KG1 (cell line): ENCODE measurements at places on chromosomes 12 and 14.

GRCh38 chr12:66956300-66956699, 277.4 kb upstream of the GRIP1 start:
- DNase-seq, result no peak

- no peak for DNase-seq
These were observed 278.3 kb downstream of the DPF3 start for GRCh38 chr14:72615451-72616121.

DNA sequence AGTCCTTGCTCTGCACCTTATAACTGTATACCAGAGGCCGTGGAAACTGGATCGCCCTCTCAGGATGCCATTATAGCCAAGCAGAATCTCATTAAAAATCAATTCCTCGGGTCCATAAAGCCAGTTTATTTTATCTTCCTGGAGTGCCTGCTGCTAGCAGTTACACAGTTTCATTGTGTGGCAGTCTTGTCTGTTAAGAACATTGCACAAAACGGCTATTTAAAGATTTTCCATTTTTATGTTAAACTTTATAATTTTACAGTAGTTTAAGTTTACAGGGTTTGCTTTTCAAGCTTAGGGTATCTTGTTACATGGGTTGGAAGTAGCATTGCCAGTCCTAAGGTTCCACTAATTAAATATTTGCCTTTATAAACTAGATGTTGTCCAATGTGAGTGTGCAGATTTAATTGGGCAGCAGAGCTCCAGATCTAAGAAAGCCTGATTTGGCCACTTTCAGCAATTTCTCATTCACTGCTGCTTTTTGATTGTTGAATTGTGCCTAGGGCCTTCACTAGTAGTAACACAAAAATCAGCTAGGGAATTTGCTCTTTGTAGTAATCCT, 17.0 kb downstream of the TMEM30B start:
- DNase-seq, result no peak

GRCh38 chr14:102805941-102806340, 28.7 kb downstream of the TRAF3 start:
- no peak for DNase-seq

GRCh38 chr12:72010356-72010755, 71.7 kb downstream of the TPH2 start:
- DNase-seq, result no peak

- DNase-seq, result no peak
These were observed 34.5 kb upstream of the NFYB start for GRCh38 chr12:104172570-104172947.

DNA sequence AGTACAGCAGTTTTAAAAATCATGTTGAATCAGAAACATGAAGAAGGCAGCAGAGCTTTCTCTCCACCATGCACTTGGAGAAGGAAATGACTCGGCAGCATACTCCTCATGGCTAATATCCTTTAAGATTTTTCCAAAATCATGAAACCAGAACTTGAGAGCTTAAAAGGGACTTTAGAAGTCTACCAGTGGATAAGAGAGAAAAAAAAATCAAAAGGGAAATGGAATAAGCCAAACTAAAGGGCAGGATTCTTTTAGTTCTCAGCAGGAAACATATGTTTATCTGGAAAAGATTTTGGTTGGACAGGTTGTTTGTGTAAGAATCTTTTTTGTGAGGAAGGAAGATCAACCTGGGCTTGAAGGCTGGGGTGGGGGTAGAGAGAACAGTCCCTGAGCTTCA, 111.8 kb downstream of the PRKCH start:
- no peak for DNase-seq

GRCh38 chr12:69106482-69107118, 132.8 kb upstream of the CPSF6 start:
- no peak for DNase-seq

GRCh38 chr14:56092763-56093162, 25.4 kb upstream of the PELI2 start:
- no peak for DNase-seq

DNA sequence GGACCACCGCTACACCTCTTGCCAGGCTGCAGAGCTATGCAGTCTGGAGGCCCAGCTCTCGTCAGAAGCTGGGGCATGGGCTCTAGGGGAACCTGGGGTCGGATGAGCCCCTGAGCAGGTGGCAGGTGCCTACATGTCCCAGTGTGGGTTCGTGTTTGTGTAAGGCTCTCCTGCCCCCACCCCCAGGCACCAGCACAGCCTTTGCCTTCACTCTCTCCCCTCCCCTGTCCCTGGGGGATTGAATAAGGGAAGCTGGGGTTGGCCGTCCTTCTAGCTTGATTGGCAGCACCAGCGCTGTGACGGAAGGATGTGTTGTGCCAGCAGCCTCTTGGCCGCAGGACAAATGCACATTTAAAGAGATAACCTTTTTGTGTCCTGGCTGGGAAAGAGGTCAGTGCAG, 34.8 kb upstream of the TSPAN9 start:
- no peak for DNase-seq

DNA sequence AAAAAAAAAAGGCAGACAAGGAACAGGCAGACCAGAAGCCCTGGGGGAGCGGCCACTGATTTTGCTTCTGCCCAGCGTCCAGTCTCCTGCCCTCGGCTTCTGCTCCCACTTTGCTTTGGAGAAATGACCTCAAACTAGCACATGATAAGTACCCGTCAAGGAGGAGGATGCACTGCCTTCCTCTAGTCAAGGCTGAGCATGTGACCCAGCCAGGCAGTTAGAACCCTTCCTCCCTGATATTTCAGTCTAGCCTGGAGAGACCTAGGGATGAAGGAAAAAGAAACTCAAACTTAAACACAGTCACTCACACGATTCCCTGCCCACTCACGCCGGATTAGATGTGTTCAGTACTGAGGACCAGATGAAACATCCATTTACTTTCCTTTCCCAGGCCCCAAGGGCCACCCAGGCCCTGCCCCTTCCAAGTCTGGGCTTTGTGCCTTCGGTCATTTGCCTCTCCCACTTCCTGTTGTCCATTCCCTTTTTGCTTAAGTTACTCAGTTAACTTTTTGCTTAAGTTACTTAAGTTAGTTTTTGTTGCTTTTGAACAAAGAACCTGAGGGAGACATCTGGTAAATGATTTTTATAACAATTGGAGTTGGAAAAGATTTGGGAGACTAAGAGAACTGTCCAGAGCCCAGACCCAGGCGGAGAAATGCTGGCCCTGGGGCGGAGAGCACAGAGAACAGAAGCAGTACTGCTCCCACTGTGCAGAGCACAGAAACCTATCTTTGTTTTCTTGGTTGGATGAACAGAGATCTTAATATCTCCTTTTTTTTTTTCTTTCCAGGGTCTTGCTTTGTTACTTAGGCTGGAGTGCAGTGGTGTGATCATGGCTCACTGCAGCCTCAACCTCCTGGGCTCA, 23.0 kb upstream of the TTC7B start:
- DNase-seq, result no peak

DNA sequence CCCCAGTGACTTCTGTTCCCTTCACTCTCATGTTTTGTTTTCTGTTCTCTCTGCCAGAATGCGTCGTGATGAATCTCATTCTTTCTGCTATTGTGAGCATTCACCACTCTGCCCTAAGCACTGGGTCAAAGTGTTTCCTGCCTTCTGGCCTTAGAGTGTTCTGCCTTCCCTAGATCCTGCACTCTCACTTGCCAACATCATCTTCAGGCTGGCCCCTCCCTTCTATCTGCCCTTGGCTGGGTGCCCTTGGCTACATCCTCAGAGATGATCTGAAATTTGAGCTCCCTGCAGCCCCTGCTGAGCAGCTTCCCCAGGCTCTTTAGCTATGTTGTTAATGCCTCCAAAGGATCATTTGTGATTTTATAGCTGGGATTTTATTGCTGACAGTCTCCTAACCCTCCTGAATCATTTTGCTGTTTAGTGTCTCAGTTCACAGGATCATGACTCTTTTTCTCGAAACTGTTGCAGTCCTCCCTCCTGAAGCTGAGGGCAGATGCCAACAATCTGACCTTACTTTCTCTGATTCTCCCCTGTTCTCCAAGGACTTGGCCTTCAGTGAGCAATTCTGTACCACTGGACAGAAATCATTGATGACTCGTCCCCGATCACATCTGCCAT, 4.5 kb downstream of the DHRS2 start:
- no peak for DNase-seq

DNA sequence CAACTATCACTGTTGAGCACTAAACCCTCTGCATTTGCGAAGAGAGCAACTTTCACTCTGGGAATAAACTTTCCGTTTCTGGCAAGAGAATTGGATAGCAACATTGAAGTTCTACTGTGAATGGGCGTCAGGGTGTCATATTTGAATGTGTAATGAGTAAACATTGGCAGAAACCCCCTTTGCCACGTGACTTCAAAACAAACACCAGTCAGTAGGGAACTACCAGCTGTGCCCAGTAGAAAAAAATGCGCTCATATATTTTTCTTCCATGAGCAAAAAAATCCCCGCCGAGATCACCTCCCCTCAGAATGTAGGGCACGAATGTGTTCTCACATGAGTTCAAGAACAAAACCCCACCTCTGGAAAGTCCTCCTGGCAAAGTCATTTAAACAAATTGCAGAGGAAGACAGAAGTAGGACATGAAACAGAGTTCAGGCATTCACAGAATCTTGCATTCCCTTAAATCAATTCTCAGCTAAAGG, 80.6 kb downstream of the BTG1 start:
- no peak for DNase-seq

DNA sequence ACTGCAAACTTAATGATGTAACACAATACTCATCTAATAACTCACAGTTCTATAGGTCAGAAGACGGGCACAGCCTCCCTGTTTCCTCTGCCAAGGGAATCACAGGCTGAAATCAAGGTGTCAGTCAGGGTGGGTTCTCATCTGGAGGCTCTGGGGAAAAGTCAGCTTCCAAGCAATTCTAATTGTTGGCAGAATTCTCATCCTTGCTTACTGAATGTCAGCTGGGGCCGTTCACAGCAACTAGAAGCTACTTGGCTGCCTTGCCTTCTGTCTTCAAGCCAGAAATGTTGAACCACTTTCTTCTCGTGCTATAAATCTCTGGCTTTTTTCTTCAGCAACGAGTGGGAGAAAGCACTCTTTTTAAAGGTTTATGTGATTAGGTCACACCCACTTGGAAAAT, 80.1 kb upstream of the PDZRN4 start:
- no peak for DNase-seq

GRCh38 chr12:25449007-25449406, 104.1 kb downstream of the LMNTD1 start:
- DNase-seq, result no peak

- DNase-seq, result no peak
These were observed 318.4 kb downstream of the SYT1 start for GRCh38 chr12:79183003-79183402.

- DNase-seq, result no peak
These were observed 17.3 kb downstream of the GPRC5A start for GRCh38 chr12:12908711-12909110.

DNA sequence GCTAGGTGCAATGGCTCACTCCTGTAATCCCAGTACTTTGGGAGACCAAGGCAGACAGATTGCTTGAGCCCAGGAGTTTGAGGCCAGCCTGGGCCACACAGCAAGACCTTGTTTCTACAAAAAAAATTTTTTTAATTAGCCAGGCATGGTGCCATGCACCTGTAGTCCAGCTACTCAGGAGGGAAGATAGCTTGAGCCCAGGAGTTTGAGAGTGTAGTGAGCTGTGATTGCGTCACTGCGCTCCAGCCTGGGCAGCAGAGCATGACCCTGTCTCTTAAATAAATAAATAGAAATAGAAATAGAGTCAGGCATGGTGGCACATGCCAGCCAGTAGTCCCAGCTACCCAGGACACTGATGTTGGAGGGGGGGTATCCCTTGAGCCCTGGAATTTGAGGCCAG, 36.7 kb upstream of the CLIP1 start:
- no peak for DNase-seq

DNA sequence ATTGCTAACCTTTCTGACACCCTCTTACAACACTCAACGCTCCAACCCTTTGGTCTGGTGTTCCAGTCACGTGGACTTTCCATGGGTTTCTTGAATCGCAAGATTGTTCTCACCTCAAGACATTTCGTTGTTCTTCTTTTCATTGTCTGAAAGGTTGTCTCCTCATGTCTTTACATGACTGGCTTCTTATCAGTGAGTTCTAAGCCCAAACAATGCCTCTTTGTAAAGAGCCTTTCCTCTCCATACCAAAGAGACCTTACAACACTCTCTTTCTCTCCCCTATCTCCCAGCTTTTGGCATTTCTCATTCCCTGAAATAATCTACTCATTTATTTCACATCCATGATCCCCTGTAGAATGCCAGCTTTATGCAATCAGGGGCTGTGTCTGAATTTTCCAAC, 1144.8 kb downstream of the AACS start:
- no peak for DNase-seq

DNA sequence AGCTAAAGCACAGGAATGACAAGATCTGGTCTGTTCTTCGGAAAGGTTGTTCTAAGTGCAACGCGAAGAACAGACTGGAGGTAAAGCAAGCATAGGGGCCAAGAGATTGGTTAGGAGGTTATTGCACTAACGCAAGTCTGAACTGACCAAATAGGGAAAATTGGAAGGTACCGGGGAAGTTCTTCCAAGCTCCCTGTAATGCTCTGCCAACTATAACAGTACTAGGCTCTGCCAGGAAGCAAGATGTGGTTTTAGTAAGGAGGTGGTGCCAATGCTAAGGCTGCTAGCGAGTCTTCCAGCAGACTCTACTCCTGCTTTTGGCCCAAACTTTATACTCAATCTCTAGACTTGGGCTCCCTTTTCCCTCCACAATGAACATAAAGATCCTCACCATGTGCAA, 138.6 kb downstream of the PAWR start:
- no peak for DNase-seq
